ENCODE measurements at places on chromosomes 5 and 9.

- no peak for DNase-seq
Observed at GRCh38 chr9:88874391-88874790, 116.9 kb upstream of the S1PR3 start.

DNA sequence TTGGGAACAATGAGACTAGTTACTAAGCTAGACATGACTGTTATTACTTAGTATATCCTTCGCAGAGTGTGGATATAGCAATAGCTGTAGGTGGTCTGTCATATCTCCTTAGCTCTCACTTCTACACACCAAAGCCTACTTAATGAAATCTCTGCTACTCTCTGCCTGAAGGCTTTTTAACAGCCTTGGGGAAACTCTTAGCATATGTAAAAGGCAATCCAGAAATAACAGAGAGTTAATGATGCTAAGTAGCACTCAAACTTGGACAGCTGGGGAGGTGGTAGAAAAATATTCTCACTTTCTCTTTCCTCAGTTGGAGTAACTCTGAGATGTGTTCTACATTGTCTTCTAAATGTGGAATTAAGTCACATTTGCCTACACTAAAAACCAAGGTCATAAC, 30.2 kb upstream of the C6 start:
- DNase-seq = no peak

DNA sequence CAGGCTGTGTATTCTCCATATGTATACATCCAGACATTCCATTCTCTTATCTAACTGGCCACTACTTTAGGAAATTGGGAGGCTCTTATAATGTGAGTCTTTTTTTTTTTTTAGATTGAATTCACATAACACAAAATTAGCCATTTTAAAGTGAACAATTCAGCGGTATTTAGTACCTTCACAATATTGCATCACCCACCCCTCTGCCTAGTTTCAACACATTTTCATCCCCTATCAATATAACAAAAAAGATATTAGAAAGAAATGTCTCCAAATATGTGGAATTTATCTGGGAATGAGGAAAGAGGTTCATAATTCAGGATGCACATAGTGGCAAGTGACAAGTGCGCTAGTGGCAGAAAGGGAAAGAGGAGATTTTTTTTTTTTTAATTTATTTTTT, 228.5 kb downstream of the ICE1 start:
- no peak for DNase-seq

DNA sequence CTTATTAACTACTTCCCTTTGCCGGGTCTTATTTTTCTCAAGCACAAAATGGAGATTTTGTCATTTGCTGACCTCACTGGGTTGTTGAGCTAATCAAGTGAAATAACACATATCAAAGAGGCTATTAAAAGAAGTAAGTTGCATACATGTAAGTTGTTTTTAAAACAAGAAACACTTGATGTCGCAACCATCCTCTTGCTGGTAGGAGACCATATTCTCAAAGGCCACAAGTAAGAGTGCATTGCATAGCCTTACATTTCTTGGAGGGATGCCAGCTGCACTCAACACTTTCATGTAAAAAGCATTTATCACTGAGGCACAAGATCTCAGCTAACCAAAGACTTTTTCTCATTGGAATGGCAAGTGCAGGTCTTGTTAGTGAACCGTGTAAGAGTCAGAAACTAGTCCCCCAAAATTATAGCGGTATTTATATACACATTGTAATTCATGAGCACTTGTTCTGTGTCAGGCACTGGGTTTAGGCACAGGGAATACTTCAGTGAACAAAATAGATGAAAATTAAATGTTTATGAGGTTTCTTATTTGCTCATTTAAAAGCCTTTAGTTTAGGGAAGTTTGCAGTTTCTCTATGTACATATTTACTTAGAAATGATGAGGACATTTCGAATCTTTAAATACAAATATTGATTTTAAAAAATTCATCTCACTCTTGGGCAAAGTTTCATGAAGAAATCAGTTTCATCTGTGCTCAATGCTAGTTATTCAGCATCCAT, 72.0 kb downstream of the ZFAND5 start:
- DNase-seq = no peak

- DNase-seq = no peak
Observed at GRCh38 chr9:93207326-93207814, 23.4 kb downstream of the WNK2 start.

DNA sequence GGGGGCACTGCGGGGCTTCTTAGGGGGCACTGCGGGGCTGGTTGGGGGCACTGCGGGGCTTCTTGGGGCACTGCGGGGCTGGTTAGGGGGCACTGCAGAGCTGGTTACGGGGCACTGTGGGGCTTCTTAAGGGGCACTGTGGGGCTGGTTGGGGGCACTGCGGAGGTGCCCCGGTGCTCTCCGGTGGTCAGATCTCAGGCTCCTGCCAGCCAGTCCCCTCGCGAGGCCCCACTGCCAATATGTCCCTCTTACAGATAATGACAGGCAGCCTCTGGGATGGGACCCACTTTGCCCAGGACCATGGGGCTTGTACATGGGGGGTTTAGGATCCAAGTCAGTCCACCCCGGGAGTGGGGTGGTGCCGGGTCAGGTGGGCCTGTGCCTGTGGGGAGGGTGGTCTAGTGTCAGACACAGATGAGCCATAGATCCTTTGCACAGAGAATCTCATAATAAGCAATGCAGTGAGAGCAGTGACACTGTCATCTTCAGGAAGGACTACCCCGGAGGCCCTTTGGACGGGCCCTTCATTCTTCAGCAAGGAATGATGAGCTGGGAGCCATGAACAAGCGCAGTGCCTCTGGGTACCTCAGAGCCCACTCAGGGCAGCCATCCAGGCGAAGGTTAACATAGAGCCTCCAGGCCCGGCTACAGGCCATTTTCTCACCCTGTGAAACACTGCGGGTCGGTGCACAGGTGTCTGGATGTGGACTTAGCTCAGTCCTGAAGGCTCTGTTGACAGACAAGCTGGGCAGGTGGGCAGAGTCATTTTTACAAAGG, 38.2 kb downstream of the COL5A1 start:
- no peak for DNase-seq

- no peak for DNase-seq
Observed at GRCh38 chr5:170228762-170229435, 3.9 kb upstream of the C5orf58 start.

GRCh38 chr5:113255105-113255504, 179.7 kb downstream of the TSSK1B start:
- DNase-seq = no peak

DNA sequence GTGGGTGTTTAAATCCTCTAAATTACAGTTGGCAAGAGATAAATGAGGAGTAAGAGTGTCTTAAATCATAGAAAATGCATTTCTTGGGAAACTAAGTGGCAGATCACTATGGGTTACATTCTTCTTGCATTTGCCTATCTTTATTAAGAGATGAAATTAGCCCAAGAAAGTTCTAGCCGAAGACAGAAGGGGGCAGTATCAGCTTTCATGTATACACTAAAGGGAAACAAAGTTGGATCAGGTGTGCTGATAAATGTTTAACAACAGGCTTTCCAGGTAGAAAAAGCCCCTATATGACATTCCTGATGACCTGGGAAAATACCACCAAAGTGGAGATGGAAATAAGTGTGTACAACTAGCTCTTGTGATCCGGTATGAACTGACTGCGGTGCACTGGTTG, 81.9 kb upstream of the TLR4 start:
- DNase-seq = no peak

GRCh38 chr5:78666041-78666444, 17.5 kb upstream of the LHFPL2 start:
- no peak for DNase-seq

- DNase-seq = no peak
Observed at GRCh38 chr9:37943345-37944265, 39.7 kb upstream of the SLC25A51 start.

GRCh38 chr5:10601246-10602030, 37.6 kb downstream of the ANKRD33B start:
- no peak for DNase-seq

- DNase-seq = no peak
Observed at GRCh38 chr5:83931969-83932368, 211.3 kb upstream of the HAPLN1 start.

DNA sequence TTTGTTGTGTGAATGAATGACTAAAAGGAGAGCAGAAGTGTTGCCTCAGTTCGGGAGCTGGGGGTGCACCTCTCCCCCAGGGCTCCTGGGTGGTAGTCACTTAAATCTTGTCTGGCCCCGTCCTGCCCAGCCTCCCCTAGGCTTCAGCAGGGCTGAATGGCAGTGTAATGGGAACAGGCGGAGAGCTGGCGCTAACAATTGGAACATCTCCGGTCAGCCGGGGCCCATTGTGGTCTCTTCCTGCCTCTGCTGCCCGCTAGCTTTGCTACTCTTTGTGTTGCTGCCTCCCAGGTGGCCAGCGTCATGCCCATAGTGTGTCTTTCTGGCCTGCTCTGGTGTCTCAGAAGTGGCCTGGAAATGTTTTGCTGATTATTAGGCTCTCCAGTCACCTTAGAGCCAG, 62.3 kb downstream of the RGS3 start:
- no peak for DNase-seq
